ENCODE measurements at places on chromosomes 7 and 10. TPM values are rescaled to one million over a fixed set of nuclear protein-coding genes. Genes with fewer than 3 reads are reported as not detected.
A peak's percentile ranks its signal among the peaks of the same experiment; 100 is the strongest.

- no peak for DNase-seq
These were observed 8.5 kb downstream of the LRIT2 start for GRCh38 chr10:84216834-84217233.

DNA sequence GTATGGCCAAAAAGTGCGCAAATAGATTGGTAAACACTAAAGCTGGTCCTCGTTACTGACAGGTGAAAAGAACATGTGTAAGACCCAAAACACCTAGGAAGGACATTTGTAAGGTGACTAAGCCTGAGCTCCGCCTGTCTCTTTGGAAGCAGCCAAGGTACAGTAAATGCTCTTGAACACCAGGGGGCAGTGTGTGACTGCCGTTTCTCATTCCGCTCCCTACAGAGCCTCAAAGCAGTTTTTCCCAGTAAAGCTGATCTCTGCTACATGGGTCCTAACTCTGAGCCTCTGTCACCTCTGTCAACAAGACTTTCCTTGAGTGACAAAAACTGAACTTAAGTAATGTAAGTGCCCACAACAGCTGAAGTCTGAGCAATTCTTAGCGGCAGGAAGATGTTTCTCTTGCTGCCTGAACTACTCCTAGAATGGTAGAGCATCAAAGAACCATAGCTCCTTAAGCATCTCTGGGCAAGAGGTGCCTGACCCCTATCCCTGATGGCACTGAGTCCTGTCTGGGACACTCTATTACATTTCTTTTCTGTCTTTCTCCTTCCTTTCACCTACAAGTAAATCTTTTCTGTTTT is 238.0 kb upstream of the INHBA start:
- DNase-seq: peak; percentile 80

GRCh38 chr10:22317076-22317370 is 835 bp downstream of the COMMD3 start:
- no peak for DNase-seq

LRRN3 gene
- 1.8 TPM for total RNA-seq

GRCh38 chr7:147539685-147540084 is 1050.9 kb upstream of the C7orf33 start:
- DNase-seq: no peak

Measured in suprapubic skin (tissue), 4 donors.